A549 treated with Mapracorat at 1 μM for 4 hours (cell line): ENCODE measurements at places on chromosomes 11 and 22. TPM values are rescaled to one million over a fixed set of nuclear protein-coding genes. Genes with fewer than 3 reads are reported as not detected.

The TNNI2 gene
- 0.23 TPM in 1 of 5 replicates, not detected in the others for total RNA-seq

The LRRC32 gene
- total RNA-seq = 0.17 to 0.47 TPM (median 0.24 TPM) in 5 replicates

The BARX2 gene
- not detected in 5 replicates for total RNA-seq

The PARVG gene
- total RNA-seq = not detected in 5 replicates

The B4GAT1 gene
- total RNA-seq = 12.7 to 20.1 TPM (median 17.5 TPM) in 5 replicates

The GDPD4 gene
- total RNA-seq = not detected in 5 replicates

The MGAT3 gene
- 0.43 to 0.84 TPM (median 0.71 TPM) in 5 replicates for total RNA-seq

The MMP11 gene
- 0.08 to 0.43 TPM (median 0.27 TPM) in 5 replicates for total RNA-seq

The MMP12 gene
- 0.07 to 0.11 TPM (median 0.10 TPM) in 4 of 5 replicates, not detected in the other for total RNA-seq

The OR10D3 gene
- not detected in 5 replicates for total RNA-seq

The OTOG gene
- total RNA-seq = not detected in 5 replicates

The C22orf42 gene
- total RNA-seq = not detected in 5 replicates

The OR51E2 gene
- total RNA-seq = not detected in 5 replicates

The MMP13 gene
- not detected in 5 replicates for total RNA-seq

The PTH gene
- not detected in 5 replicates for total RNA-seq

The PDGFB gene
- total RNA-seq = 3.3 to 4.1 TPM (median 3.7 TPM) in 5 replicates

The CSF2RB gene
- not detected in 5 replicates for total RNA-seq

The MS4A6A gene
- not detected in 5 replicates for total RNA-seq

The ASCL2 gene
- total RNA-seq = 0.09 TPM in 1 of 5 replicates, not detected in the others

The TMA7B gene
- not detected in 5 replicates for total RNA-seq

The KIF18A gene
- total RNA-seq = 12.9 to 15.5 TPM (median 15.0 TPM) in 5 replicates

The SPDYC gene
- not detected in 5 replicates for total RNA-seq

The CHADL gene
- not detected in 5 replicates for total RNA-seq

The CYTH4 gene
- total RNA-seq = 0.38 to 0.73 TPM (median 0.56 TPM) in 5 replicates

The CST6 gene
- not detected in 5 replicates for total RNA-seq

The OR10V1 gene
- not detected in 5 replicates for total RNA-seq

The CSRP3 gene
- total RNA-seq = not detected in 5 replicates

The MTCH2 gene
- total RNA-seq = 127 to 153 TPM (median 131 TPM) in 5 replicates

The C11orf86 gene
- total RNA-seq = 44.1 to 80.8 TPM (median 70.7 TPM) in 5 replicates

The SCO2 gene
- total RNA-seq = 3.8 to 10.3 TPM (median 5.2 TPM) in 5 replicates

The SERPIND1 gene
- 0.07 TPM in 1 of 5 replicates, not detected in the others for total RNA-seq

The ARHGAP8 gene
- 1.2 to 2.5 TPM (median 1.8 TPM) in 5 replicates for total RNA-seq
